ENCODE measurements at places on chromosomes 11 and 22.

DNA sequence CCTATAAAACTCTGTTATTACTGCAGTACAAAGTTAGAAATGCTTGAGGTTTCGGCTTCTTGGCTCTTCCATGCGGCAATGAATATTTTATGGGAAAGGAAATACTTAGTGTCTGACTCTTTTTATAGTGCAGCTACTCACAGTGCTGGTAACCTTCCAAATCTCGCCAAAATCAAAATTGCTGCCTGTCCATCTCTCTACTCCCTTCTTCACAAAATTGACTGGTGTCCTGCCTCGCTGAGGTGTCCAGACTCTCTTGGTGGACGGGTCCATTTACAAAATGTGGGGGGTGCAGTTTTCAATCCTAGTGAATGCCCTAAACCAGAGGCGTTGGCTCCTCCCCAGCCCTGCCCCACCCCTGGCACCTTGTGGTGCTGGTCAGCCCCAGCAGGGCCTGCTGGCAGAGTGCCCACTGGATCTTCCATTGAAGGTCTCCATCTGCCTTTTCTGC is 73.5 kb downstream of the ZBTB16 start:
- DNase-seq = no peak

- DNase-seq = no peak
These were observed 139.2 kb downstream of the ADAMTS15 start for GRCh38 chr11:130587658-130588057.

GRCh38 chr11:12377824-12378593 is 638 bp downstream of the PARVA start:
- no peak for DNase-seq

GRCh38 chr11:66543263-66544107 is 2.4 kb downstream of the ZDHHC24 start:
- DNase-seq = peak; percentile 45

DNA sequence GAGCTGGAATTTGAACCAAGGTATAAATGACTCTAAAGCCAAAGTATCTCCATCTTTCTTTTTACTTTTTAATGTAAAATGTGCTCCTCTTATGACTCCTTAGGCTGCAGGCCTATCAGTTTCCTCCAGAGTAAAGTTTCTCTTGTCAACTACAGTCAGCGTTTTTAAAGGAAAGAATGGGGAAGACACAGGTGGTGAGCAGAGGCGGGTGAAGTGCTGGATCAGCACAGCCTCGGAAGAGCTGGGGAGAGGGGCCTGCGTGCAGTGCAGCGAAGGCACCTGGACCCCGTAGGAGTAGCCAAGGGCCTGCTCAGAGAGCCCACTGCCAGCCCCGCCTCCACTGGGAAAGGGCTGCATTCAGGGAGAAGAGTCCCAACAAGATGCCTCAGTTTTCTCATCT is 48.8 kb upstream of the ALX4 start:
- no peak for DNase-seq

- peak; percentile 61 for DNase-seq
These were observed 3.9 kb upstream of the VSIG10L2 start for GRCh38 chr11:125941619-125942611.

DNA sequence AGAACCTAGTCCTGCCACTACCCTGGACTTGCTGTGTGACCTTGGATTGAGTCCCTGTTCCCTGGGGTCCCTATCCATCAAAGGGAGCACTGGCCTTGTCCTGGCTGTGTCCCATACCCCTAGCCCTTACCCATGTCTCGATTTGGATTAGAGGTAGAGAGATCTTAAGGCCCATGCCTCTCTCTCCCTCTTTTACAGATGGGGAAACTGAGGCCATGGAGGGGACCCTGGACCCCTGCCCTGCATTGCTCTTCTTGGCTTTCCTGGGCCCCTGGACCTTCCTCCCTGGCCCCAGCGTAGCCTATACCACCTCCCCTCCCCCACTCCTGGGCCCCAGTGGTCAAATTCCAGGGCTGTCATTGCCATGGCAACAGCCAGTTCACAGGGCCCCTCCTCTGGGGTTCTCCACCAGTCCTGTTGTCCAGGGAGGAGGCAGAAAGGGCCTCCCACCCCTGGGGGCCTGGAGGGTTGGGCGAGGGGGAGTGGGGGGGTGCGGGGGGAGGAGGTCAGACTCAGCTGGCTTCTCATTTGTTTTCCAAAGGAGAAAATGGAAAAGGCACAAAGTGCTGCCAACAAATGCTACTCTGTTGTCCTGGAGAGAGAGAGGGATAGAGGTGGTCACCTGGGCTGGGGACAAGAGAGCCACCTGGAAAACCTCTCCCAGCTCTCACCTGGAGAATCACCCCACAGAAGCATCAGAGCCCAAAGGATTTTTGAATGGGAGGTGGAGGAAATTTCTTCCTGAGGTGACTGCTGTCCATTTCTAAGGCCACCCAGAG is 23.3 kb downstream of the ARHGEF17 start:
- no peak for DNase-seq

GRCh38 chr11:86497310-86497709 is 122.6 kb downstream of the CCDC81 start:
- no peak for DNase-seq

GRCh38 chr11:83249972-83250593 is 36.1 kb downstream of the CCDC90B start:
- no peak for DNase-seq

- no peak for DNase-seq
These were observed 93.4 kb upstream of the BIRC3 start for GRCh38 chr11:102223859-102224258.

GRCh38 chr11:114358716-114359115 is 41.6 kb downstream of the C11orf71 start:
- DNase-seq = no peak

GRCh38 chr22:29782061-29782845 is 15.1 kb downstream of the UQCR10 start:
- DNase-seq = no peak

- no peak for DNase-seq
These were observed 1.4 kb downstream of the OSM start for GRCh38 chr22:30265131-30265720.

- peak; percentile 81 for DNase-seq
These were observed at the start of gene HDAC10 for GRCh38 chr22:50250555-50251476. HDAC10 (minus strand) TSS chr22:50251265; CDS start chr22:50251032, 233 bp downstream.

GRCh38 chr11:63945477-63946163 is 6.8 kb downstream of the NAA40 start:
- DNase-seq = peak; percentile 55

DNA sequence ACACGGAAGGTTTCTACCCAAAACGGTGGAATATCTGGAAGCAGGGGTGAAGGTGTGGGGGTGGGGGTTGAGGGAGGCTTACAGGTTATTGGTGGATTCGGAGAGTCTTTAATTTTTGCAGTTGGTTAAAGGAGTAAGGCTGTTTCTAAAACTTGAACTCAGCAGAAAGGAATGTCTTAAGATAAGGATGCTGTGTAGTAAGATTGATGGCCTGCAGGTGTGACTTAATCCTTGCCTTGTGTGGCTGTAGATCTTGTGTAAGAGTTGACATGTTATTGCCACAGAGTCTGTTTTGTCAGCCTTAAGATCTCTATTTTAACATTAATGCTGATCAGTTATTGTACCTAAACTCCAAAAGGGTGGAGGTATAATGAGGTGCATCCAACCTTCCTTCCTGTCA is 16.4 kb upstream of the OR6M1 start:
- no peak for DNase-seq

DNA sequence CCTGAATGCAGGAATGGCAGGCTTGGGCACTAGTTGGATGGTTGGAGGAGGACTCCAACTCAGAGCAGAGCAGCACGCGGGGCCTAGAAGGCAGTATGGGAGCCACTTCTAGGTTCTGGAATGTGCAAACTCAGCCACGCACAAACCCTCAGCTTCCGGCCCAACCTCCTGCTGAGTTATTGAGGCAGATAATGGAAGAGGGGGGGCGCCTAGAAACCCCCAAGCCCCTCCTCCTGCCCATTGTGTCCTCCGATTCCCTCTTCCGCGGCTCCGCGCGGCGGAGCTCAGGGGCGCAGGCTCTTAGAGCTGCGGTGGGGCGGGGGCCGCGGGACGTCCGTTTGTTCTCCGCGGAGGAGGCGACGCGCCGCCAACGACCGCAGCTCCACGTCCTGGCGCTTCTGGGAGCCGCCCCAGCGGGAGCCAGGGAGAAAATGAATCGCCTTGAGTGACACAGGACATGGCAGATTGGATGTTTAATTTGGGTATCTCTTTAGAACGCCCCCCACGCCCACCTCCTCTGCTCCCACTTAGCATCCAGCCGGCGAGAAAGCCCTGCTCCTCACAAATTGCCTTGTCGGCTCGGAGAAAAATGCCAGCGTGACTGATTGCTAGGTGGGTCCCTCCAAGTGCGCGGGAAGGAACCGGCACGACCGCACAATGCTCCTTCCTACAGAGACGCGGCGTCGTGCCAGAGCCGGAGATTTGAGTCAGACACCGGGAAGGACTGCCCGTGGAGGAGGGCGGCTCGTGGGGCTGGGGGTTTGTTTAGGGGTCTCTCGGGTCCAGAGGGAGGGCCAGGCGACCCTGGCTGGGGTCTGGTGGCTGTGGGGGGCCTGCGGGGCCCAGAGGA is 144.6 kb downstream of the NECTIN1 start:
- DNase-seq = no peak

- DNase-seq = no peak
These were observed 1021.2 kb downstream of the TBC1D22A start for GRCh38 chr22:47783433-47784366.

DNA sequence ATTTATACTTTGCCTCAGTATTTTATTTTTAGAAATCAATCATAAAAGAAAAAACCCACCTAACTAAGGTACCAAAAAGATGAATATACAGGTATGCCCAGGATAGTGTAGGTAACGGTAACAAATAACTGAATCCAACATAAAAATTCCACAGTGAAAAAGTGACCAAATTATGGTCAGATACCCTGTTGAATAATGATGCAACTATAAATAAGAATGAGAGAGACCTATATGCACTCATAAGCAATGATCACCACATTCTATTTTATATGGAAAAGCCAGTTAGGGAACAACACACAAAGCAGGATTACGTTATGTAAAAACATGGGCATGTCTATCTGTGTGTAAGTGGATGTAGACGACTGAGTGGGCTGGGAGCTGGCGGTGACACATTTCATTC is 7.0 kb upstream of the ZNF74 start:
- DNase-seq = no peak

Measured in stimulated activated CD4-positive, alpha-beta T cell treated with anti-CD3 and anti-CD28 coated beads, Interleukin-4, amount 100 ng/mL, for 1 hour (primary cell).